ENCODE measurements at places on chromosomes 3 and 15.

GRCh38 chr3:177742273-177742672, 545.0 kb upstream of the TBL1XR1 start:
- no peak for DNase-seq

GRCh38 chr15:64713592-64713991, 61.8 kb downstream of the RBPMS2 start:
- no peak for DNase-seq

DNA sequence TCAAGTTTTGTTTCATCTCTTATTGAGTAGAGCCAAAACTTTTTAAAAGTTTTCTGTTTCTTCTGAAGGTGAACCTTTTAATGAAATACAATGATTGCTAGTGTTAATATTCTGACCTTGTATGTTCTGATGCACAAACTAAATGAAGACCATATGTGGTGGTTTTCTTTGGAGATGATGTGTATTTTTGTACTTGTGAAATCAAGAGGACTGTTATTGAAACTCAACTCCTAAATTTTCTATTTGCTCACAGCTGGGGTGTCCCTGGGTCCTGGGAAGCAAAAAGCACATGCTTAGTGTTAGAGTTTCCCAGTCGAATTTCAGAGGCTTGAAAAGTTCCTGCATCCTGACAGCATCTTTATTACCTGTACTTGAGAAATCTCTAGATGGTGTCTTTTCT, 1185.8 kb upstream of the ALCAM start:
- DNase-seq = no peak

- no peak for DNase-seq
Observed at GRCh38 chr3:72401005-72401545, 447.2 kb downstream of the SHQ1 start.

GRCh38 chr15:26504009-26504408, 268.9 kb downstream of the GABRB3 start:
- DNase-seq = no peak

Measured in iPS DF 6.9 (cell line).